Heart left ventricle (tissue), 16 donors: ENCODE measurements at places on chromosomes 4 and X. TPM values are rescaled to one million over a fixed set of nuclear protein-coding genes. Genes with fewer than 3 reads are reported as not detected.

DNA sequence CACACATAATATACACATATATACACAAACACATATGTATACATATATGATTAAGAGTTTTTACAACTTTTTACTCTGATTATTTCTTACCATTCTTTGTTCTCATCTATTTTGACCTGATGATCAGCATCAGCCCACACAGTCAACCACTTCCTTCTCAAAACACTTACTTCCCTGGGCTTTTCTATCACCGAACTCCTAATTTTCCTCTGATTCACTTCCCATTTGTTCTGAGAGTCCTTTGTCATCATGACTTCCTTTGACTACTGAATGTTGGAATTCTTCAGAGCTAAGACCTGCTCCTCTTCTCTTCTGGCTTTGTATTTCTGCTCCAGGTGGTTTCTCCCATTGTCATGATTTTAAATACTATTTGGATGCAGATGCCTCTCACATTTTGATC is 209.5 kb upstream of the AFF2 start:
- no peak for DNase-seq

GRCh38 chr4:150327262-150327780 is 249.1 kb downstream of the DCLK2 start:
- peak; percentile 26 for DNase-seq

DNA sequence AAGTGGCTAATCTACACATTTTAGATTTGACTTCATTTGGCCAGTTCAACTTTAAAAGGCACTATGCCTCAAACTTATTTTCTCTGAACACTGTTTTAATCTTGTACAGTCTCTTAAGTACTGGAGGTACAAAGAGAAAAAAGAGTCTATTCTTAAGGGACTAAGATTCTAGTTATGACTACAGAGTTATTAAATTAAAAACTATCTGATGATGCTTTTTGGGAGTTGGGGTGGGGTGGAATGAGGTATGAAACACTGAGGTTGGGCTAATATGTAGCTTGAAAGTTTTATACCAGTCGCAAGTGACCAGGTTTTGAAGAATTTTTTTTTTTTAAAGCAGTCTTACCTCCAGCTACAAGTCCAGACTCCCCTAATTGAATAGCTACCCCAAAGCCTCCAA is 17.7 kb upstream of the GPR34 start:
- no peak for DNase-seq

DNA sequence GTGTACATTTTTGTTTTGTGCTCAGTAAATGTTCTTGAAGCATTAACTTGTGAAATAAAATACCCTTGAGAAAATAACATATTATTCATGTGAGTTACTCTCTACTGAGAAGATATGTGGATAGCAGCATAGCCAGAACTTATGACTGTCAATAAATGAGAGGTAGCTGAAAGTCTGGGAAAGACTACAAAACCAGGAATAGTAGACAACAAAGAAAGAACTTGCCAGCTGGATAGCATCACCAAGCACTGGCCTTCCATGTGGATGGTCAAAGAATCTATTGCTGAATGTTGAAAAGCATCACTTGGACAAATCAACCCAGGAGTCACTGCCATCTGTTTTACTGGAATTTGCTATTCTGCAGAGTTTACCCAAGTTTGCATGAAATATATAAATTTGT is 650.0 kb upstream of the HTR2C start:
- no peak for DNase-seq

DNA sequence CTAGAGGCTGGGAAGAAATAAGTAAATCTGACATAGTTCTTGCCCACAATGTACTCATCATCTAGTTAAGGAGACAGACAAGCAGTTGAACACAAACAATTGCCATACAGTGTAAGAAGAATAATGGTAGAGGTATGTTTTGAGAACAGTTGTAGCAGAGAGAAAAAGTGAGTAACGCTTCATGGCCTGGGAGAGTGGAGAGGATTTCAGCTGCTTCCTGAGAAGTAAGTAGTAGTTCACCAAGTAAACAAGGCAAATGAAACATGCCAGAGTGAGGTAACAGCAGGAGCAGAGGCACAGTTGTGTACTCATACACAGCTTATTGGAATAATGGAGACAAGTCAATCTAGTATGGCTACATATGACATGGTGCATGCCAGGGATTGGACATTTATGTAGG is 53.6 kb upstream of the RAP2C start:
- no peak for DNase-seq

MAGEC2 gene
- not detected for total RNA-seq

PNMA6A gene
- total RNA-seq = 1.7 TPM

XAGE2 gene
- not detected for total RNA-seq
